Mucosa of gallbladder (tissue), 1 donor: ENCODE measurements at places on chromosomes 3 and 15. TPM values are rescaled to one million over a fixed set of nuclear protein-coding genes. Genes with fewer than 3 reads are reported as not detected.

GRCh38 chr3:24119321-24119751 lies 174.2 kb downstream of the NR1D2 start:
- no peak for DNase-seq

DNA sequence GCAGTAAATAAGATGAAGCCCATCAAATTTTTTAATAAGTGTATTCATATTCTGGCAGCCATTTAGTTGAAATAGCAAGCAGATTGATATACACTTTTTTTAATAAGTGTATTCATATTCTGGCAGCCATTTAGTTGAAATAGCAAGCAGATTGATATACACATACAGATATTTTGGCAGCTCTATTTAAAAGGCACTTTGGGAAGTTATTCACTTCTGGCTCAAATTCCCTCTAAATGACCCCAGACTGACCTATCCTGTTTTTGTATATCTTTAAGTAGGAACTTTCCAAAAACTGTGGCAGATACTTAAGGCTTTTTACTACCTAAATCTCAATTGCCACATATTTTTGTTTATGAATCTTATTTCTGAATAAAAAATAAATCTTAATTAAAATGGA lies 122.3 kb downstream of the PLD1 start:
- no peak for DNase-seq

Gene MINDY4B
- not detected for total RNA-seq

Gene CTXN2
- total RNA-seq = 0.06 TPM

DNA sequence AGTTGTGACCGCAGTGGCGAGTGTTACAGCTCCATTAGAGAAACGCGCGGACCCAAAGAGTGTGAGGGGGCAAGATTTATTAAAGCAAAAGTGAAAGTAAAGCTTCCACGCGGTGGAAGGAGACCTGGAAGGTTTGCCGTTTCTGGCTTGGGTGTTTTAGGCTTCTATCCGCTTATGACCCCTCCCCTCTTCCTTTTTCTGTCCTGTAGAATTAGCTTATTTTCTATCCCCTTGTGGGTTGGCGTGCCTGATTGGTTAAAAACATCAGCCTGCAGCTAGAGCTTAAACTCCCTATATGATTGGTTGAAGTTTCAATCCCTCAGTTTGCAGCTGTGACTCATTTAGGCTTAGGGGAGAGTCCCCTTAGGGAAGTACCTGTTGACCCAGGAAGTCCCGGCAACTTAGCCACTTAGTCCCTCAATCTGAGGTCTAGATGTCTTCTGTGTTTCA lies 39.6 kb downstream of the C3orf38 start:
- DNase-seq = no peak

GRCh38 chr3:24773798-24774197 lies 279.1 kb upstream of the THRB start:
- peak; percentile 34 for DNase-seq

Gene SPATA12
- 0.43 TPM for total RNA-seq

Gene C3orf52
- total RNA-seq = 24.3 TPM

DNA sequence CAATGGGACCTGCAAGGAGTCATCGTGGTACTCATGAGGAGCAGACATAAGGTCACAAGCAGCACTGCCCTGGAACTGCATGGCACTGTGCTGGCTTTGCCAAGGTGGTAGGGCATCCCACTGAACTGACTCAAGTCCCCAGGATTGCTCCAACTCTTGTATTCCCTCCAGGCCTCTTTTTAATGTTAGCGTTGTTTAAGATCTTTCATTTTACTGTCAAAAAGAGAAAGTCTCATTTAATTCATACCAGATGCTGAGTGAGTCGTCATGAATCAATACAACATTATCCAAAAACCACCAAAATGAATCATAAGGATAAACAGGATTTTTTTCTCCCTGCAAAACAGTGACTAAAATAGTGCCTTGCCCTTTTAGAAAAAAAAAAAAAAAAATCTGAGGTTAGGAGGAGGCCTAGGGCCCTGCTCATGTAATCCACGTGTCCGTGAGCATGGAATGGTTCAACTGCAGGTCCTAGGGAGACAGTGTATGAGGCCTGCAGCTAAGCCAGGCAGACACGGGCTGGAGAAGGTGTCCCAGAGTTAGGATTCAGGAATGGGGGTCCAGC lies 36.7 kb upstream of the BLM start:
- no peak for DNase-seq

DNA sequence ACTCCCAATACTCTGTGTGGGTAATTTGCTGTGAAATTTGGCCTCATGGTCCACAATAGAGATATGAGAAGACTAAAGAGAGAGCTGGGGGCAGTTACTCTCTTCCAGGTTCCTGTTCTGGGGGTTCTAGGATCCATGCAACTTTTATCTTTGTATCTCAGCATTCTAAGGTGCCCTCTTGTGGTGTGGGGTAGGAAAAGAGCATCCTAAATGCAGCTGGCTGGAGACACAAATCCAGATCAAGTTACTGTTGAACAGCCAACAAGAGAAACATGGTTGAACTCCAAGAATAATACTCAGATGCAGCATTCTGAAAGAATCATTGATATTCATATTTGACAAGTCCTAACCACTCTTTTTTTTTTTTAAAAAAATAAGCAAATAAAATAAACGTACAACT lies 238.2 kb downstream of the GREM1 start:
- DNase-seq = no peak

Gene SPINT1
- 232 TPM for total RNA-seq

Gene IL17RE
- total RNA-seq = 91.5 TPM

DNA sequence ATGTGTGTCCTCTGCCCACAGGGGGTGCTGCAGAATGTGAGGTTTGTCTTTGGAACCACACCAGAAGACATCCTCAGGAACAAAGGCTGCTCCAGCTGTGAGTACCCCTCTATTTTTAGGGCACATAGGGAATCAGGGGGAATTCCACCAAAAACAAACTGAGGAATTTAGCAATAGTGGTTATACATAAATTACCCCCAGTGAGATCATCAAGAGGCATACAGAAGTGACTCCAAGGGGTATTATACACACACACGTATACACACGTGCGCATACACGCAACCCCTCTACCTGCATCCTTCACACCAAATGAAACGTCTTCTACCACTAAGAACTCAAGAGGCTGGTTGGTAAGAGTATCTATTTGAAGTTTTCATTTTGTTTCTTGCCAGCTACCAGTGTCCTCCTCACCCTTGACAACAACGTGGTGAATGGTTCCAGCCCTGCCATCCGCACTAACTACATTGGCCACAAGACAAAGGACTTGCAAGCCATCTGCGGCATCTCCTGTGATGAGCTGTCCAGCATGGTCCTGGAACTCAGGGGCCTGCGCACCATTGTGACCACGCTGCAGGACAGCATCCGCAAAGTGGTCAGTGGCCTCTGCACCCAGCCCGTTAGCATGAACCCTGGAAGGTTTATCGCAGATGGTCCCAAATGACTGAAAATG lies 2.9 kb downstream of the THBS1 start:
- no peak for DNase-seq

DNA sequence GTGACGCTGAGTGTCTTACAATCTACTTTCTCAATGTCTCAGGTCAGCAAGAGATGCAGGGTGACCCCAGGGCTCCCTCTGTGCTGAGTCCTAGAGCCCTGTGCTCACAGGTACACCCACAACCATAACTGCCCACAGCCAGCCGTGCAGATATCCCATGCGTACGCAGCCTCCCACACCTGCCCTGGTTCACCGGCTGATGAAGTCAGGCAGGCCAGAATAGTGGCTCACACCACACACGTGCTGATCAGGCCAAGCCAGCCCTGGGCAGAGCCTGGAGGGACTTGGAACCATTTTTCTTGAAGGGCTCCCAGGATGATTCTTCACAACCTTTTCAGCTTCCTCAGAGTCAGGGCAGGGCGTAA lies 63.6 kb upstream of the RPL32 start:
- no peak for DNase-seq

DNA sequence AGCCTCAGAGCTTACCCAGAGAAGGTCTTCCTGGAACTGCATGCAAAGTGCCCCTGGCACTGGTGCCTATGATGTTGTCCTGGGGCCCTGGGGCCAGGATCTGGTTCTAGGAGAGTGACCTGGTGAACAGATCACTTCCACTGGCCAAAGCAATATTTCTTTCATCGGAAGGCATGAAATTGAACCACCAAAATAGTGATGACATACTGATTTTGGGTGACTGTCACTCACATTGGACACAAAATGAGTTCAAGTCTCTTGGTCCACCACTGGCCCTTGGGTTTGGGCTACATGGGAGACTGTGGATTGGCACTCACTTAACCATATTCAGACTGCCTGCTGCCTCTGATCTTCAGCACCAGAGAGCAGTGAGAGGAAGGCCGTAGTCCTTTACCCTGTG lies 549.3 kb upstream of the PPP2R3A start:
- DNase-seq = no peak

DNA sequence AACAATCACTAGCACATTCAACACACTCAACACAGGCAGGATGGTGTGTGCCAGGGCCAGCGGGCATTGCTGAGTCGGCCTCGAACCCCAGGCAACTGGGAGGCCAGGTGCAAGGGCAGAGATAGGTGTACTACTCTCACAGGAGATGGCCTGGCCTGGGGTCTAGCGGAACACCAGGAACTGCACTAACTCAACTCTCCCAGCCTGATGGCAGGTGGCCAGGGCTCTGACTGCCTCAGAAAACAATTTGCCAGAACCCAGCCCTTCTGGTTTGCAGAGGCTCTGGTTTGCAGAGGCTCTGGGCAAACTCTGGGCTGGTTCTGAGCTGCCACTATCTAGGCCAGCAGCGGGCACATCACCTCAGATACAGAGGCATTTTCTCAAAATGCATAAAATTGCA lies 229.2 kb upstream of the CHRNA7 start:
- peak; percentile 21 for DNase-seq

DNA sequence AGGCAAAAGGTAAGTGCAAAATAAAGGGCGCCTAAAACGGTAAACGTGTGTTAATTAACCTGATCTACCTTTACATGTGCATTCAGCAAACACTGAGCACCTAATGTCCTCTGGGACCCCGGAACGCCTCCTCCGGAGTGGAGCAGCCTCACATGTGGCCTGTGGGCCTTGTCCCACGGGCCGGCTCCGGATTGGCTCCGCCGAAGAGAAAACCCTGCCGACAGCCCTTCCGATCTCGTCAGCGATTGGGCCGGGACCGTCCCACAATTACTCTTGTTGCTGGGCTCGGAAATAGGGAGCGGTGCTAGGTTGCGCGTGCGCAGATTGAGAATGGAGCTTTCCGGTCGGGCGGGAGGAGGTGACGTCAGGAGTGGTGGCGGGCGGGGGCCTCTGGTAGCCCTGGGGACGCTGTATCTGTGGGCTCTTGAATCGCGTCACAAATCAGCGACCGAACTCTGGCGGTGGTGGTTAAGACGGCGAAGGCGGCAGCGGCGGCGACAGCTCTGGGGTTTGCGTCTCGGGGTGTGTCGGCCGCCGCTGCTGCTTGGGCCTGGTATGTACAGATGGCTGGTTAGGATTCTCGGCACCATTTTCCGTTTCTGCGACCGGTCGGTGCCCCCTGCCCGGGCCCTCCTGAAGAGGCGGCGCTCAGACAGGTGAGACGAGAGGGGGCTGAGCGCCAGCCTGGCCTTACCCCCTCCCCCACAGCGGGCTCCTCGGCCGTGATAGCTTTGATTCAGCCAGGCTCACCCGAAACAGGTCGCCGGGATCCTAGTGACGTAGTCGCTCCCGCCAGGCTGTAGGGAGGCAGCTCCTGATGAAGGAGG lies at the start of gene SENP2:
Gene SENP2 (plus strand): TSS at position 437 of the 827 bp plus-strand sequence. CDS start 119 bp downstream, at position 556.
- DNase-seq = peak; percentile 99

GRCh38 chr3:29441422-29441821 lies 160.6 kb downstream of the RBMS3 start:
- no peak for DNase-seq

GRCh38 chr3:80993241-80993945 lies 768.1 kb downstream of the GBE1 start:
- no peak for DNase-seq

Gene ANO10
- total RNA-seq = 46.6 TPM

GRCh38 chr3:12662593-12663400 lies 1.1 kb downstream of the RAF1 start:
- DNase-seq = no peak

GRCh38 chr3:66394753-66395249 lies 106.0 kb downstream of the LRIG1 start:
- DNase-seq = no peak

Gene METTL6
- total RNA-seq = 13.1 TPM

Gene CCR8
- total RNA-seq = not detected

- DNase-seq = no peak
Observed at GRCh38 chr3:184539801-184540435, 21.7 kb upstream of the EPHB3 start.

DNA sequence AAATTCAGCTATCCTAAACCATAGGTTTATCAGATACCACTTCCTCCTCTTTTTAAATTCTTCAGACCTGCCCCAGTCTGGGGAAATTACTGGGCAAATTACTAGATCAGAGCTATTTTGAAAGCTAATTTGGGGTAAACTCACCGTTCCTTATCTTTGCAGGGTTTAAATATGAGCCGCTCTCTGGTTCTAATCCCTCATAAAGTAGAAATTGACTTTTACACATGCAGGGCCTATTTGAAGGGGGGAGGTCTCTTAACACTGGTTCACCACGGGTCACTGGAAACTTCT lies 11.0 kb upstream of the MEIS2 start:
- no peak for DNase-seq

GRCh38 chr3:126979046-126979628 lies 3.8 kb upstream of the PLXNA1 start:
- no peak for DNase-seq

DNA sequence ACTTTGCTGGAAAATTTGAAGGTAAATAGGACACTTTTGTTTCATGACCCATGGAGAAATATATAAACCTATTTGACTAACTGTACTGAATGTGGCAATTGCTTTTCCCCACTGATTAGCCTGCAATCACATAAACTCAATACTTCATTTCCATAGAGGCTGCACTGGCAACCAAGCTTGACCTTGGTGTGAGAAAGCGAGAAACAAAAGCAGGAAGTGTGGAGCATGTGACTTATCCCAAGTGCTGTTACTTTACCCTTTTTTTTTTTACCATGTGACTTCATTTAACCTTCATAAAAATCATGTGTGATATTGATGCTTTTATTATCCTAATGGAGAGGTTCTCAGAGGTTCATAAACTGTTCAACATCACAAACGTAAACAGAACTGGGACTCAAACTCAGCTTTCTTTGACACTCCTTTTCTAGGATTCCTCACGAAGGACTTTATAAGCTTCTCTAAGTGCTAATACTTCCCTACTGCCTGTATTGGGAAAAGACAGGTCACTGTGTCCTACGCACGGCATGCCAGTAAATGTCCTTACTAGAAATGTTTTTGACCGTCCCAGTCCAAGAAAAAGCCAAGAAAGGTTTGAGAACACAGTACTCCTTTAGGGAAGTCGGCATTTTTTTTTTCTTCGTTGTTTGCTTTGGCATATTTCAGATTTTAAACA lies 34.9 kb upstream of the ZNF385D start:
- no peak for DNase-seq

- no peak for DNase-seq
Observed at GRCh38 chr3:23706111-23706510, 99.6 kb upstream of the UBE2E1 start.

DNA sequence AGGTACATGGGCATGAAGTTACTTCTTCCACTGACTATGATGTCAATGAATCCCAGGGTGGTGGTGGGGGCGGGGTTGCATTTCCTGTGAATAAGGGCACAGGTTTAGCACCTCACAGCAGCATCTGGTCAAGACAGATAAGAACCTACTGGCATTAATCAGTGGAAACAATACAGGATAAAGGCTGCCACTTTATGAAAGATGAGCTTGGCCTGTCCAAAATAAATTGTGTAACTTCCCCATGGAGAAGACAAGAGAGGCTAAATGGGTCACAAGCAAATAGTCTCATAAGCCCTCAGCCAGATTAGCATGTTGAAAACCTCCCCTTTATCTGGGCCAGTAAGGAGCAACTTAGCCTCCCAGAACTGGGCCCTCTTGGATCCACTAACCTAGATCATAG lies 27.4 kb upstream of the PLSCR2 start:
- DNase-seq = no peak

- no peak for DNase-seq
Observed at GRCh38 chr3:66931291-66931690, 66.8 kb upstream of the KBTBD8 start.
